Panc1 (cell line): ENCODE measurements at places on chromosomes 6 and 20. TPM values are rescaled to one million over a fixed set of nuclear protein-coding genes. Genes with fewer than 3 reads are reported as not detected.
A peak's percentile ranks its signal among the peaks of the same experiment; 100 is the strongest.

DNA sequence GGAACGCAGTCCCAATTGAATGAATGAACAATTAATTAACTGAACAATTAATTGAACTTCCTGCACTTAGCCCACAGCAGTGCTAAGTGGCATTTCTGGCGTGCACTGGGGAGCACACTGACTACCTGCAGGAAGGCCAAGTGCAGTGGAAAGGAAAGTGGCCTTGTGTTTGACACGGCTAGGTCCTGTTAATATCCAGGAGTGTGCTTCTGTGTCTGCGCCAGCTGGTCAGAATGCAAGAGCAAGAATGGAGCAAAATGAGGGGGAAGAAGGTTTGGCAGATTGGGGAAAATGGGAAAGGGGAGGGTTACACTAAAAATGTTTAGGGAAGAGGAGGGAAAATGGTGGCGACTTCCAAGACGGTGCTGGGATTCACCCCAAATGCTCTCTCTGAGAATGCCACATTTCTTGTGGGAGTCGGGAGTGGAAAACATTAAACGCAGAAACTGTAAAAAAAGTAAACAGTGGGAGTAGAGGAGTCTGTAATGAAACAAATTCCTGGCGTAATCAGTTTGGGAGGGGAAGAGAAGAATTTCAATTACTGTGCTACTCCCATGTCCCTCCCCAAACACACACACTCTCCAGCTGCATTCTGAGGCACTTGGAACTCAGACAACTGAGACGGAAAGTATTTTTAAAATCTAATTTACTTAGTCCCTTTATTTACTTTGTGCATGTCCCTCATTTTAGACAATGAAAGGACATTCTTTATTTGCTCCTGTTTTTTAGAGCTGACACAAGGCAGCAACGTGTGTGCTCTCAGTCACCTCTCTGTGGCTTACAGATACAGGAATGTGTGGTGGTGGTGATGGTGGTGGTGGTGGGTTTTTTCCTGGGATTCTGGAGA is 64.1 kb downstream of the CLIC5 start:
- H3K4me3 ChIP-seq, result no peak overlapping the region
- H3K27me3 ChIP-seq, result peaks cover 7% of the 10 kb centered on the region
- H3K36me3 ChIP-seq, result no peaks in the 10 kb centered on the region; the same call in 1 of the 2 replicates
- no peaks in the 10 kb centered on the region for H3K4me1 ChIP-seq
- DNase-seq, result no peak
- no peak overlapping the region for H3K27ac ChIP-seq

GRCh38 chr6:29502597-29502996 is 14.8 kb upstream of the MAS1L start:
- H3K27me3 ChIP-seq, result no peaks in the 10 kb centered on the region; the same call in 1 of the 2 replicates
- no peak overlapping the region for H3K4me3 ChIP-seq
- no peak overlapping the region for H3K27ac ChIP-seq

DNA sequence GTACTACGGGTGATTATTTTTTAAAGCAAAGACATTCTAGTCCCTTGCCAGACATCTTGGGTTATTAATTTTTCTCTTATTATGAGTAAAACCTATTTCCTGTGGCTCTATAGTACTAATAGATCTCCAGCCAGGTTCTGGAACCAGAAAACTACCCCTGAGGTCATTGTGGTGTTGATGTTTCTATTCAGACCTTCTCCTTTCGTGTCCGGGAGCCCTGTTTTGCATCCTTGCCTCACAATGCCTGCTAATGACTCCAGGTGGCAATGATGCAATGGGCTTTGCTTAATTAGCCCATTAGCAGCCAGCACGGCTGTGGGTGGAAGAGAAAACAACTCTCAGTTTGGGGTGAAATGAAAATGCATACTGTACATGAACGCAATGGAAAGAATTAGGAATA is 62.9 kb upstream of the ARG1 start:
- H3K4me1 ChIP-seq, result no peaks in the 10 kb centered on the region
- no peaks in the 10 kb centered on the region for H3K36me3 ChIP-seq
- no peak overlapping the region for H3K27ac ChIP-seq
- H3K27me3 ChIP-seq, result no peaks in the 10 kb centered on the region
- no peak overlapping the region for H3K4me3 ChIP-seq

DNA sequence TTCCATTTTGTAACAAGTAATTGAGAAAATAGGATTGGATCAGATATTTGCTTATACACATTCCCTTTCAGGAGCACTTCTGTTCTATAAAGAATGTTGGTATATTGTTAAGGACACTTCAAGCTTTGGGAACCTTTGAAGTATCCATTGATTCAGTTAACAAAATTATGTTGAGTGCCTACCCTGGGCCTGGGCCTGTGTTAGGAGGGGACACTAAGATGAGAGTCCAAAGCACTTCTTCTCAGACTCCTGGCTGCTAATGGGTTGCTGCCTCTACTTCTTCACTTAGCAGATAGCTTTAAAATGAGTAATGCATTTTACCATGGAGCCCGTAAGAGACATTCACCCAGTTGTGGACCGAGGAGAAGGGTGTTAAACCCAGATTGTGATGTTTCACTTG is 40.3 kb downstream of the PTPN1 start:
- H3K27ac ChIP-seq, result no peak overlapping the region
- peaks cover 15% of the 10 kb centered on the region for H3K4me1 ChIP-seq

DNA sequence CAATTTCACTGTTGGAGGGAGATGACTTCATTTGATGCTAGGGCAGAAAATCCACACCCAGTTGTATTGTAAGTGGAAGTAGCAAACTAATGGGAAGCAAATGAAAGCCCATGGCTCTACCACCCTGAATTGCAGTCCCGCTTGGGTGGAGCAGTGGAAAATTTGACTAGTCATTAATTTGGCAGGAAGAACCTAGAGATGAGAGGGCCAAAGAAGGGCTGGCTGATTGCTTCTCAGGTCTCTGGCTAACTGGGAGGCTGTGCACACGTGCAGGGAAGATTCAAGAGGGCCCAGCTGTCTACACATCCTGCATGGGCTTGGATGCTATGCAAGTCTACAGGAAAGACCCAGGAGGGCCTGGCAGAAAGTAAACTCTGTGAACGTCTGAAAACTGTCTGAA is 466.2 kb downstream of the TFAP2A start:
- H3K36me3 ChIP-seq, result no peaks in the 10 kb centered on the region
- no peak for DNase-seq
- no peaks in the 10 kb centered on the region for H3K4me1 ChIP-seq

GRCh38 chr20:2006452-2007361 is 12.8 kb upstream of the PDYN start:
- no peak overlapping the region for H3K27ac ChIP-seq
- H3K4me3 ChIP-seq, result no peak overlapping the region
- peaks cover 23% of the 10 kb centered on the region for H3K27me3 ChIP-seq
- DNase-seq, result peak; percentile 28

DNA sequence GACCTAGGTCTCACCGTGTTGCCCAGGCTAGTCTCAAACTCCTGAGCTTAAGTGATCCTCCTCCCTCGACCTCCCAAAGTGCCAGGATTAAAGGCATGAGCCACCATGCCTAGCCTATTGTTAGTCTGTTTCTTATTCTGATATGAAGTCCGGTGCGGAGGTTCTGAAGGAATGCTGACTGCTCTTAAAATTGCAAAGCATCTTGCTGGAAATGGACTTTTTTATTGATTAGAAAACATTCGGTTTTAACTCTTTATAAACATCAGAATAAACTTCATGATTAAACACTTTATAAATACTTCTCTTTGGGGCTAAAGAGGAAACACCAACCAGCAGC is 3.2 kb downstream of the TNFAIP3 start:
- H3K36me3 ChIP-seq, result peaks cover 4% of the 10 kb centered on the region; the same call in 1 of the 2 replicates
- peaks cover 35% of the 10 kb centered on the region for H3K4me1 ChIP-seq
- no peak overlapping the region for H3K4me3 ChIP-seq
- H3K27ac ChIP-seq, result no peak overlapping the region
- no peak for DNase-seq
- no peaks in the 10 kb centered on the region for H3K27me3 ChIP-seq

GRCh38 chr6:143401636-143402370 is 48.7 kb downstream of the ADAT2 start:
- H3K27me3 ChIP-seq, result no peaks in the 10 kb centered on the region
- no peak overlapping the region for H3K27ac ChIP-seq

DNA sequence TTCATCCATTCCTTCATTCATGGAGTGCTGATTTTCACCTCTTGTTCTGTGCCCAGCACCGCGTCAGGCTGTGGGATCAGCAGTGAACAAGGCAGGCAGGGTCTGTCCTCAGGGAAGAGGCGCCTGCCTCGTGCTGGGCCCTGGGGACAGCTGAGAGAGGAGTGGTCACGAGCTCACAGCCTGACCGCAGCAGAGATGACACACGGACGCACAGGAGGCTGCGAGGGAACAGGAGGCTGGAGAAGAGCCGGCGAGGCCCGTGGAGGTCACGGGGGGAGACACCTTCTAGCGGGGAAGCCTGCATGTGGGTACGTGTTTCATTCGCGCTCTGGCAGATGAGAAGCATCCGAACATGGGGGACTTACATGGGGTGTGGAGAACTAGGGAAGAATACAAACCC is 27.5 kb downstream of the PXDC1 start:
- DNase-seq, result no peak
- 0 out of 2 replicates have a peak, but pooled peaks cover 2% of the 10 kb centered on the region for H3K36me3 ChIP-seq
- no peak overlapping the region for H3K27ac ChIP-seq
- no peak overlapping the region for H3K4me3 ChIP-seq
- H3K27me3 ChIP-seq, result no peaks in the 10 kb centered on the region
- H3K4me1 ChIP-seq, result no peaks in the 10 kb centered on the region

DNA sequence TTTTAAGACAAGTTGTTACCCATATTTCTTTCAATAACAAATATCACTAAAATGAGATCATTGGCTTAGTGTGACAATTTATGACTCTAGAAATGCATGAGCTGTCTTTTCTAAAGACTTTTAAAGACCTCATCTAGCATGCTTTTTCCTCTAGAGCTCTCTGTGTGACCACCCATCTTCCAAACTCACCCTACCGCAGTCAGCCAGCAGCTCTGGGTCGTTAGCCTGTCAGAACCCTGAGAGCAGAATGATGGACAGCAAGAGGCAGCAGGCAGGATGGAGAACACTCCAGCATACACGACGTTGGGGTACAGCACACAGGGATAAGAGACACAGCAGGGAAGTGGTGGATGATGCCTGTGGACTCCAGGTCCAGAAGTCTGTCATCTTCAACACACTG is 45.1 kb upstream of the TBX18 start:
- no peaks in the 10 kb centered on the region for H3K4me1 ChIP-seq
- H3K27ac ChIP-seq, result no peak overlapping the region
- H3K4me3 ChIP-seq, result no peak overlapping the region

FAM209B gene
- not detected for total RNA-seq

ASIP gene
- total RNA-seq, result not detected

GRM1 gene
- not detected for total RNA-seq

RNF114 gene
- 70.0 TPM for total RNA-seq

MYH7B gene
- 0.59 TPM for total RNA-seq

KCNK5 gene
- 0.77 TPM for total RNA-seq
